ENCODE measurements at places on chromosomes 2 and 18.

DNA sequence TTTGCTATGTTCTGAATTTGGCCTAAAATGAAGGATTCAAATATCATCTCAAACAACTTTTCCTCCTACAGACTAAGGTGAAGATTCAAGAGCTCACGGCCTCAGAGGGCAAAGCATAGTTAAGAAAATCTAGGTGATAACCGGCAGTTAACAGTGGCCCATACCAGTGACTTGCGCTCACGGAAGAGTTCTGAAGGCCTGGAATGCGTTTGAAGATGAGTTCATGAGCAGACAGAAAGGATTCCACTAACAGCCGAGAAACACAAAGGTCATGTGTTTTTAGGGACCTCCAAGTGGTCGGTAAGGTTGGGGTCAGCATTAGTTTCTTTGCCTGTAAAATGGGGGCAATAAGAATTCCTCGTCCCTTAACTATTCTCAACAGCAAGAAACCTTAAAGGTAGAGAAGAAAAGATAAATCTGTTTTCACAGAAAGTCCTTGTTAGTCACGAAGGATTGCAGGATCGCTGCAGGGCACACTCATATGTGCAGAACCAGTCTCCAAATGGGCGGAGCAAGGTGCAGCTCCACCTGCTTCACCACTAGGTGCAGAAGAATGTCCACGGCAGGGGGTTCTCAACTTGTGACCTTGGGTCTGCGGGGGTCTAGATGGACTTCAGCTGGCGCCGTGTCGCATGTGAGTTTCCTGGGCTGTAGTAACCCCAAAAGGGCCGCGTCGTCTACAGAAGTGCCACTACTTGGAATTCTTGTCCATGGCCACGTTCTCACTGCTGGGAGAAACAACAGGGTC lies 708 bp upstream of the RPIA start:
- no peak for DNase-seq

- peak; percentile 59 for DNase-seq
Measured at GRCh38 chr18:43563780-43564179, 286.5 kb upstream of the SYT4 start.

- DNase-seq, result no peak
Measured at GRCh38 chr2:126413079-126413478, 242.9 kb upstream of the GYPC start.

- DNase-seq, result no peak
Measured at GRCh38 chr2:173590276-173590861, 235.7 kb downstream of the CDCA7 start.

- no peak for DNase-seq
Measured at GRCh38 chr2:107772353-107772752, 54.3 kb upstream of the RGPD4 start.

GRCh38 chr2:227127201-227127600 lies 36.8 kb downstream of the COL4A4 start:
- no peak for DNase-seq

DNA sequence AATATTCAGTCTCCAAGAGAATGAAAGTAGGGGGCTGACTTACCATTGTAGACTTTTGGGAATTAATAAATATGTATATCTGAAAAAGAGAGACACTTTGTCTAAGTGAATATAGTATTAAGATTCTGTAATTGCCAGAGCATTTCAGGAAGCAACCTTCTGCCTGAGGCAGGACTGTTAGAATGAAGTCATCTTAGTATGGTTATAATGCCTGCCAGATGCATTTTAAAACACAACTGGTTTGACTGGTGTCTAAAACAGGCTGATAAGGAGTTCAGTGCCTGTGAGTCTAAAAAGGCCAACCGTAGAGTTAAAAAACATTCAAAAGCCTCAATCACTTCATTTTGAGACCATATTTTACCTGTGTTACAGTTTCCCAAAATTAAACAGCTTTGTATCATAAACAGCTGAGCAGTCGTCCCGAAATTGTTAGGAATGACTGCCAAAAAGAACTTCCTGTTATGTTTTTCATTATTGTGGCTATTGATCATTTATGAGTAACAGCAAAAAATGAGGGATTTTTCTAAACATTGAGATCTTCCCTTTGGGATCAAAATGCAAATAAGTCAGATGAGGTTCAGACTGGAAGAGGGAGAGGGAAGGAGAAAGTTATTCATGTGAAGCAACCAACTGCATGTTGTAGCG lies 443.9 kb downstream of the PID1 start:
- DNase-seq, result no peak

DNA sequence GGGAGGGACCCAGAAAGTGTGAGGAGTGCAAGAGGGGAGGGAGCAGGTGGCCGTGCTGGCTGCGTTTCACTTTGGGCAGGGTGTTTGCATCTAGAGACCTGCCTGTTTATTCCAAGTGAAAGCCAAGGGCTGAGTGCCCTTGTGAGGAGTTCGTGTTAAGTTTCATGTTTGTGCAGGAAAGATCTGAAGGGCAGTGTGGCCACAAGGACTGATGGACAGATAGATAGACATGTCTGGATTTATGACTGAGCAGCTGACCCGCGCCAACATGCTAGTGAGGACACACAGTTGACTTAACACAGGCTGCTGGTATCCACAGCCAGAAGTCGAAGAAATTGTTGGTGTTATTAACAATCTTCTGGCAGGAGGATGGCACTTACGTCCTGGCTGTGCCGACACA lies 387.6 kb upstream of the TNP1 start:
- DNase-seq, result peak; percentile 48

DNA sequence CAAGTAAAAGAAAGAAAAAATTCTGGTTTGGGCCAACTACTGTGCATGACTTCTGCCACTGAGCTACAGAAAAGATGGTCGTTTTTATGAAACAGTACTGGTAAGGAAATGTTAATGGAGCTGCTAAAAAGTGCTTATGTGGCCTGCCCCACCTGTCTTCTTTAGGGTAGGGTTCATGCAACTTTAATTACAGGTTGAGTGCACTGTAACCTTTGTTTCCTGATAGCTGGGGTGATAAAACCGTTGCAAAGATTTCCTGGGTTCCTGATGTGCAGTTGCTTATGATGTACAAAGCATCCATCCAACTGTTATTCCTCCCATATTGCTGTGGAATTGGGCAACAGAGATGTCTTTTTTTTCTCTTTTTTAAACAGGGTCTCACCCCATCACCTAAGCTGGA lies 34.3 kb upstream of the PUM2 start:
- DNase-seq, result no peak

- DNase-seq, result peak; percentile 46
Measured at GRCh38 chr2:151851761-151852160, 23.5 kb upstream of the ARL5A start.

- DNase-seq, result no peak
Measured at GRCh38 chr18:49878567-49879270, 65.4 kb upstream of the ACAA2 start.

- DNase-seq, result no peak
Measured at GRCh38 chr2:86672027-86672545, 48.0 kb upstream of the RMND5A start.

DNA sequence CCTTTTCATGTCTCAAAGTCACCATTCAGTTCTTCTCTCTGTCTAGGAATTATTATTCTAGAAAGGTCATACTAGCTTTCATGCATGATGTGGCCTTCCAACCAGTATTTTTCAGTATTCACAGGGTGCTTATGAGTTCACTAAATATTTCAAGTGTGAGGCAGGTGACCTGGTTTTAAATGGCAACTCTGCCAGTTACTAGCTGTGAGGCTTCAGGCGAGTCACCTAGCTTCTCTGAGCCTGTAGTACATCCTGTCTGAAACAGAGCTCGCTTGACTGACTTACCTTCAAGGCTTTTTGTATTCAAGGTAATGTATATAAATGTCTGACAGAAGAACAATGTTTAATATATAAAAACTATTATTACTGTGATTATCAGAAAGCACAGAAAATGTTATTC lies 19.4 kb upstream of the ACVR1 start:
- no peak for DNase-seq

DNA sequence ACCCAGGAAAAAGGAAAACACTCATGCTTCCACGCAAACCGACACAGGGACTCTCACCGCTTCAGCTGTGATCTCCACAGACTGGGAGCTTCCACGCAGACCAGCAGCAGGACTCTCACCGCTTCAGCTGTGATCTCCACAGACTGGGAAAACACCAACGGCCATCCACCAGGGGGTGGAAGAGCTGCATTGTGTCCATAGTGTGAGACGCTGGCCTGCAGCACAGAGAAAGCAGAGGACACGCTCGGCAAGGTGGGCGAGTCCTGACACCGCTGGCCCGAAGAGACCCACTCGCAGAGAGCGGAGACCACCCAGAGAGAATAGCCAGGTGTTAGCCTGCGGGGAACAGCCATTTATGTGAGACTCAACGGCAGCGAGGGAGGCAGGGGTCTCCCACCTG lies 42.5 kb upstream of the NFATC1 start:
- peak; percentile 21 for DNase-seq

- peak; percentile 29 for DNase-seq
Measured at GRCh38 chr2:167331636-167332232, 443.5 kb downstream of the XIRP2 start.
